HCT116 (cell line): ENCODE measurements at places on chromosomes 4 and X. TPM values are rescaled to one million over a fixed set of nuclear protein-coding genes. Genes with fewer than 3 reads are reported as not detected.
A peak's percentile ranks its signal among the peaks of the same experiment; 100 is the strongest.

Gene SOWAHB
- 3.0 TPM for total RNA-seq

Gene SMR3A
- total RNA-seq: not detected

Gene MBTPS2
- total RNA-seq: 16.9 TPM

Gene GK
- total RNA-seq: 4.3 TPM

Gene C4orf50
- not detected for total RNA-seq

Gene IL1RAPL2
- not detected for total RNA-seq

Gene POU3F4
- not detected for total RNA-seq

Gene PAGE2B
- not detected for total RNA-seq

Gene KIAA1210
- total RNA-seq: not detected

Gene UNC5C
- total RNA-seq: not detected

Gene TLL1
- 0.37 TPM for total RNA-seq

Gene DGAT2L6
- not detected for total RNA-seq

Gene TIGD2
- total RNA-seq: 10.3 TPM

DNA sequence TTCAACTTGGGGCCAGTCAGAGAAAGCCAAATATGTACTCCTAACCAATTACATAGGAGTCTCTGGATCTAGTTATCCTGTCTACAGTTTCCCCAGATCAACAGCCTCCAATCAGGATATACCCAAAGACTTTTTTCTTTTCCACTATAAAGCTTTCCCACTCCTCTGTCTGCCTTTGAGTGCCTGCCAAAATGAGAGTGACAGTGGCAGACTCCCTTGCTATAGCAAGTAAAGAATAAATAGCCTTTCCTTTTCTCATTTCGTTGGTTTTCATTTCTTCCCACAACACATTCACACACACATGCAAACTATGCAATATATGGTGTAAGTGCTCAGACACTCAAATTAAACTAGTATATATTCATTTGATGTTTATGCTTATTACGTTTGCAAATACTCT, 302.4 kb upstream of the TACR3 start:
- no peak for DNase-seq

GRCh38 chr4:189376901-189377300, 563.8 kb upstream of the FRG1 start:
- DNase-seq: no peak

GRCh38 chrX:51641421-51642021, 22.8 kb upstream of the CENPVL3 start:
- DNase-seq: peak; percentile 36

GRCh38 chr4:55154290-55154880, 29.0 kb upstream of the KDR start:
- DNase-seq: no peak

GRCh38 chr4:168126952-168127351, 34.6 kb downstream of the ANXA10 start:
- no peak for DNase-seq

DNA sequence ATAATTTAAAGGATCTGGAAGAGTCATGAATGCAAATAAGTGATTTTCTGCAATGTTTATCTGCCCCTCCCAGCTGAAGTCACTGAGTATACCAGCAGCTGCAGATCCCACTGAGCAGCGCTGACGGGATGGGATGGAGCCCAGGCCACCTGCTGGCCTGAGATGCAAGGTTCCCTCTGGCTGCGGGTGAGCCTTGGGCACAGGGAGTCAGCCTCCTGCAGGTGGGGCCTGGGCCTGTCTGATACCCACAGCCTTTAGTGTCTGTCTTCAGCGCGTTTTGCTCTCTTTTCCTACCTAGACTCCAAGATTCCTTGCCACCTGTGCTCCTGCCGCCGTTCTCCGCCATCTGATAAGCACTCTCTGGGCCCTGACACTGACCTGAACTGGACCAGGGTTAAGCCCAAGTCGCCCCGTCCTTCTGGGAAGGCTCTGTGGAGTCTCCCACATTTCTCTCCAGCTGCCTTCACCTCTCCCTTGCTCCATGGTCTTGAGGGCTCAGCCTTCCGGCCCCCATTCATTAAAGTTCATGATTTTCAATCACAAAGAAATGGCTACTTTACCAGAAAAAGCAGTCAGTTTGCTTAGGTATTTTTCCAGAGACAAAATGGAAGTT, 223.1 kb upstream of the FAT1 start:
- peak; percentile 79 for DNase-seq

GRCh38 chr4:61727286-61727685, 527.2 kb downstream of the ADGRL3 start:
- no peak for DNase-seq

DNA sequence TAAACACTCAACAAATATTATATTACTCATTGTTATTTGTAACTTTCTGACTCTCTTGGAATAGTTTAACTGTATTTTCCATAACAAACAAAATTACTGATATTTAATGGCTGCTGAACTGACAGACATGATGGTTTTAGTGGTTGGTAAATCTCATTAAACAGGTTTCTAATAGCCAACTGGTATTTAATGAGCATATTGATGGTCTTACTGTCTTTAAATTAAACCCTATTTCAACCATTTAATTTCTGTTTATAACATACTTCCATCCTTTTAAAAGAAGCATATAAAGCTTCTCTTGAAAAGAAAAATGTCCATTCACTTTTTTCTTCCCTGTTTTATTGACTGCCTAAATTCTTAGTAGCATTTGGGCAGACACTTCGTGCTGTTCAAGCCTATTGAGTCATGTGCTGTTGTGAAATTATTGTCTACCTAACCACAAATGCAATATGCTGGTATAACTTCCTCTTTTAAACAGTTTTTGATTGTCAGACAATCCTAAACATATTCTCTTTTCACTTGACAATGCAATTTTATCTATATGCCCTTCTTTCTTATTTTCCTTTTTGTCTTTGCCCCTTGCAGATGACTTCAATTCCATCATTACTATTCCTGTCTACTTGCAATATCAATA, 163.9 kb upstream of the SLC7A11 start:
- no peak for DNase-seq

GRCh38 chr4:186722796-186723291, 812 bp downstream of the FAT1 start:
- no peak for DNase-seq

GRCh38 chrX:10079231-10079630, 77.5 kb upstream of the CLCN4 start:
- DNase-seq: no peak

DNA sequence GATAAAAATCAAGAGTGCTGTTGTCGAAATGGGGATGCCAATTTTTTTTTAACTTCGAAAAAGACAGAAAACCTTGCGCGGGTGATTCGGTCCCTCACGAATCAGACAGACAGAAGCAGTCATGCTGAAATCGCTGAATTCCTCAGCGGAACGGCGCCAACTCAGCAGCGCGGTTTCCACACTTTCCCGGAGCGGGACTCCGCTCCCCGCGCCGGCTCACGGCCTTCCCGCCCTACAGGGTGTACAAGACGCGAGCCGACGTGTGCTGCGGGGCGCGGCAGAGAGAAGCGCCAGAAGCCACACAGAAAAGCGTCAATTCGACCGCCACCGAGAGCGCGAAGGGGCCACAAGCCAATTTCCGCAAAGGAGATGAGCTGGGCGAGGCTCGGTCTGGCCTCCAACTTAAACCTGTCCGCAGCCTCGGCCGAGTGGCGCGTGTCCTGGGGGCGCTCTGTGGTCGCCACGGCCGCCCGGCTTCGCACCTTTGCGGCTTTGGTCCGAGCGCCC, 1.3 kb downstream of the NEXMIF start:
- no peak for DNase-seq

DNA sequence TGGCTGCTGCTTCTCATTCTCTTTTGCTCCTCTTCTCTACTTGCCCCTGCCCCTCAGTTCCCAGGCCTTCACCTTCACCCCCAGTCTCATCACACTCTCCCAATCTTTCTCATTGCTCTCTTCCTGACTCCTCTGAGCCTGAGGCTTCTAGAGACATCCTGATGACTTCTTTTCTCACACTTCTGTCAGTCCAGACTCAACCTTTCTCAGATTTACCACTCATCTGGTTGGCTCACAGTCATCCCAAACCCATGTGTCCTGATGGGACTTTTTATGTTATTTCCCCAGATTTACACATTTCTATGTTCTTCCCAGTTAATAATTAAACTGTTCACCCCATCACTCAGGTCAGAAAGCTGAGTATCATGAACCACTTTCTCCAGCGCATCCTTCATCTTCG, 68.0 kb downstream of the TMA16 start:
- DNase-seq: no peak

- DNase-seq: no peak
These were observed 280.7 kb downstream of the BCOR start for GRCh38 chrX:39816871-39817731.

- DNase-seq: peak; percentile 32
These were observed at the start of gene ARSJ for GRCh38 chr4:113979148-113979904. Gene ARSJ (minus strand): TSS chr4:113979647. CDS start chr4:113978834, 813 bp downstream.

- DNase-seq: no peak
These were observed 9.0 kb upstream of the BCOR start for GRCh38 chrX:40106676-40107290.

DNA sequence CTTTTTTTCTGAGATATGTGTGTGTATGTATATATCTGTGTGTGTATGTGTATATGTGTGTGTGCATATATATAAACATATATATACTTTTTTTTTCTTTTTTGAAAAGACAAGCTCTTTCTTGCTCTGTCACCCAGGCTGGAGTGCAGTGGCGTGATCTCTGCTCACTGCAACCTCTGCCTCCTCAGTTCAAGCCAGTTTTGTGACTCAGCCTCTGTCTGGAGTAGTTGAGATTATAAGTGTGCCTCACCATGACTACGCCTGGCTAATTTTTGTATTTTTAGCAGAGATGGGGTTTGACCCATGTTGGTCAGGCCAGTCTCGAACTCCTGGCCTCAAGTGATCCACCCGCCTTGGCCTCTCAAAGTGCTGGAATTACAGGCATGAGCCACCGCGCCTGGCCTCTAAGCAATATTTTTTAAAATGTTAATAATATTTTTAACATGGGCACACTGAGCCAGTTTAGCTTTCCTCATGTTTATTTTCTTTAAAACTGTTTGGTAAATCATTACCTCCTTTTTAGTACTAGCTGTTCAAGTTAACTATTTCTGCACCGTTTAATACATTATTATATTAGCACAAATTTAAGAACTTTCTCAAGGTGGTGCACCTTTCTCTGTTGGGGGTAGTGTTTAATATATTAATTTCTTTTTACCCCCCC, 33.3 kb downstream of the BBS12 start:
- DNase-seq: no peak

DNA sequence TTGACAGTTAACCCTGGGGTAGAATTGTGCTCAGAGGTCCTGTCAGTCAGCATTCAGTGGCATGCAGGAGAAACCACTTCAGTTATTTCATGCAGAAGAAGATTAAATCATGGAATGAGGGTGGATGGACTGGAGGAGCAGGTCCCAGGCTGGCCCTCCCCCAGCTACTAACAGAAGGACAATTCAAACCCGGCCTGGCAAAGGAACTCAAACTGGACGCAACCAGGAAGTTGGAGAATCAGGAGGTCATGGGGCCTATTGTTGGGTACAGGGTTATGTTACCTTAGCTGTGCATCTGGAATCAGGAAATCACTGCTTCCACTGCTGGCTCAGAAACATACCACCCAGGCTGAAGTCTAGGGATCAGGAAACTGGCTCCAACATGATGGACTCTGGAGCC, 121.4 kb downstream of the GPAT3 start:
- no peak for DNase-seq

GRCh38 chr4:4439782-4440181, 52.9 kb downstream of the NSG1 start:
- DNase-seq: no peak

- no peak for DNase-seq
These were observed 49.5 kb downstream of the CLCN4 start for GRCh38 chrX:10206317-10206716.

- no peak for DNase-seq
These were observed 55.5 kb downstream of the TRAPPC11 start for GRCh38 chr4:183714626-183715025.

DNA sequence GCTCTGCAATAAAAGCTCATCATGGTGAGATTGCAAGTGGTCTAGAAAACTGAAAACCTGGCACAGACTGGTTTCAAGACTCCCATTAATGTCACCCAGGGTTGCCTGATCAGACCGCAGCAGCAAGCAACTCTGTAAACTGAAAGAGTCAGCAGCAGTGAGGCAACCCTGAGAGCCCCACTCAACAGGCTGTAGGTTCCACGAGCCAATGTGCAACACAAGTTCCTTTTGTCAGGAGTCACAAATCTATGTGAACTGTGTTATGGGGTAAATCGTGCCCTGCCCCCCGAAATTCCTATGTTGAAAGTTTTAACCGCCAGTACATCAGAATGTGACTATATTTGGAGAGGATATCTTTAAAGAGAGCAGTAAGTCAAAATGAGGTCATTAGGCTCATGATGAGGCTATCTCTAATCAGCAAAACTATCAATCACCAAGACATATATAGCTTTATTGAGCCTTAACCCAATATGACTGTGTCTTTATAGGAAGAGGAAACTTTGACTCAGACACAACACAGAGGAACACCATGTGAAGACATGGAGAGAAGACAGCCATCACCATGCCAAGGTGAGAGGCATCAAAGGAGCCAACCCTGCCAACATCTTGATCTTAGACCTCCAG, 94.0 kb downstream of the FBXO8 start:
- no peak for DNase-seq

- DNase-seq: no peak
These were observed 323.9 kb upstream of the CXXC4 start for GRCh38 chr4:104818579-104818978.

GRCh38 chrX:154329294-154329693, 33.7 kb downstream of the TKTL1 start:
- DNase-seq: no peak

DNA sequence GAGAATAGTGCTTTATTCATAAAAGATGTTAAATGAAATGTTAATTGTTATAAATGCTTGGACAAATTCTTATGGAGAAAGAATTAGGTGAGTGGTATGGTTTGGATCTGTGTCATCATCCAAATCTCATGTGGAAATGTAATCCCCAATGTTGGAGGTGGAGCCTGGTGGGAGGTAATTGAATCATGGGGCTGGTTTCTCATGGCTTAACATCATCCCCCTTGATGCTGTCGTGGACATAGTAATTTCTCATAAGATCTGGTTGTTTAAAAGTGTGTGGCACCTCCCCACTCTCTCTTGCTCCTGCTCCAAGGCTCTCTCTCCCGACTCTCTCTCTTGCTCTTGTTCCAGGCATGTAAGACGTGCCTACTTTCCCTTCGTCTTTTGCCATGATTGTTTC, 22.5 kb downstream of the GYPE start:
- DNase-seq: no peak

GRCh38 chrX:13689741-13690211, 848 bp downstream of the RAB9A start:
- no peak for DNase-seq

- DNase-seq: no peak
These were observed 90.9 kb downstream of the SH3RF1 start for GRCh38 chr4:169179609-169180521.

DNA sequence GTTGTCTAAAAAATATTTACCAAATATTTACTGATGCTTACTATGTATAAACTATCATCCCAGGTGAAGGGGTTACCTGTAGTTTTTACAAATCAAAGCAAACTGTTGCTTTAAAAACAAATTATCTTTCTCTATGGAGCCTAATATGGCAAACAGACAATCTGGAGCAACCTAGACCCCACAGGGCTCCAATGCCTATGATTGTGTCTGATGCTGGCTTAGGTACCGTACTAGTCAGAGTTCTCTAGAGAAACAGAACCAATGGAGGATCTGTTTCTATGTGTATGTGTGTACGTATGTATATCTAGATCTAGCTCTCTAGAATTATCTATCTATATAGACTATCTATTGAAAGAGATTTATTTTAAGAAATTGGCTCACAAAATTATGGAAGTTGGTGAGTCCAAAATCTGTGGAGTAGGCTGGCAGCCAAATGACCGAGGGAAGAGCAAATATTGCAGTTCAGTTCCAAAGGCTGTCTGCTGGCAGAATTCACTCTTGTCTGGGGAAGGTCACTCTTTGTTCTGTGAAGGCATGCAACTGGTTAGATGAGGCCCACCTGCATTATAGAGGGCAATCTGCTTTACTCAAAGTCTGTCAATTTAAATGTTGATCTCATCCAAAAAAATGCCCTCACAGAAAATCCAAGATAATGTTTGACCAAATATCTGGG, 127.1 kb upstream of the ENPEP start:
- no peak for DNase-seq
